ENCODE measurements at places on chromosomes 3 and 15. TPM values are rescaled to one million over a fixed set of nuclear protein-coding genes. Genes with fewer than 3 reads are reported as not detected.
A peak's percentile ranks its signal among the peaks of the same experiment; 100 is the strongest.

The TEX55 gene
- total RNA-seq: not detected

The VIPR1 gene
- total RNA-seq: 19.9 TPM

The LDHAL6B gene
- not detected for total RNA-seq

The HGD gene
- total RNA-seq: 0.55 TPM

The COL6A5 gene
- not detected for total RNA-seq

DNA sequence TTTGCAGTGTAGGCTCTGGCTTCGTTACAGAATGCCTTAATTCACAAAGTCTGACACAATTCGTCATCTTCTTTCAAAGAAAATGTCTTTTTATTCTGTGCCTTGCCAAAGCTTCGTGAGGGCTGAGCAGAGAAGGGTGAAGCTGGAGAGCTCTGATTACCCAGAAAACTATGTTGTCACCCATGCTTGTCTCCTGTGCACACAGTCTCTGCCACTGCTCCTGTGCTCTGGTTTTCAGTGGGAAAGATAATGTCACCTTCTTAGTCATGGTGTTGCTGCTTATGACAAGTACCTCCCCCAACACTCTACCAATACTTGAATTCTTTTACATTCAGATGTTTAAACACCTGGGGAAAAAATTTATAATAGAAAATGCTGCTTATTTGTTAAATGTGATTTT lies 509.2 kb upstream of the GRM7 start:
- DNase-seq: no peak
- no peaks in the 10 kb centered on the region for H3K36me3 ChIP-seq
- H3K27me3 ChIP-seq: no peaks in the 10 kb centered on the region
- no peak overlapping the region for H3K4me3 ChIP-seq
- no peak overlapping the region for H3K27ac ChIP-seq

DNA sequence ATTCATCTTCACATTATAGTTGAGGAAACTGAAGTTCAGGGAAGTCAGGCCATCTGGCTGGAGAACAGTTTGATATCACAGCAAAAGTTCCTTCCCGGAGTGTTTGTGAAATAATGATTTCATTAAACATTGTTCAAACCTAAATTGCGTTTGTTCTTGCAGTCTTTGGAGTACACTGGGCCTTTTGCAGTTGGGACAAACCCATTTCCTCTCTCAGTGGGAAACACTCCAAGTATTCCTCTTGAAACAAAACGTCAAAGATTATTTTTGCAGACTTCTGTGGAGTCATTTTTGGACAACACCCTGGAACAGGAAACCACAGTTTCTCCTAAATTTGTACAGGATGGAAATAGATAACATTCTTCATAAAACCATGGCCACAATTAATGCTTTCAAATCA lies 287.5 kb downstream of the PTPRG start:
- no peak overlapping the region for H3K4me3 ChIP-seq
- no peaks in the 10 kb centered on the region for H3K4me1 ChIP-seq
- no peaks in the 10 kb centered on the region for H3K27me3 ChIP-seq
- no peaks in the 10 kb centered on the region for H3K36me3 ChIP-seq
- no peak overlapping the region for H3K27ac ChIP-seq

- no peaks in the 10 kb centered on the region for H3K36me3 ChIP-seq
- no peak overlapping the region for H3K27ac ChIP-seq
- no peak for DNase-seq
- no peak overlapping the region for H3K4me3 ChIP-seq
Measured at GRCh38 chr15:88011533-88011932, 245.0 kb downstream of the NTRK3 start.

GRCh38 chr3:25441234-25441856 lies 13.3 kb downstream of the RARB start:
- no peaks in the 10 kb centered on the region for H3K27me3 ChIP-seq
- H3K4me1 ChIP-seq: no peaks in the 10 kb centered on the region
- H3K27ac ChIP-seq: no peak overlapping the region
- H3K4me3 ChIP-seq: no peak overlapping the region
- DNase-seq: peak; percentile 12

GRCh38 chr15:29244123-29244522 lies 25.5 kb downstream of the NSMCE3 start:
- no peak for DNase-seq
- H3K4me3 ChIP-seq: no peak overlapping the region
- H3K36me3 ChIP-seq: no peaks in the 10 kb centered on the region
- H3K27ac ChIP-seq: no peak overlapping the region

- H3K4me3 ChIP-seq: peak overlapping the region; percentile 92
- peaks cover 57% of the 10 kb centered on the region for H3K4me1 ChIP-seq
- peaks cover 14% of the 10 kb centered on the region for H3K36me3 ChIP-seq
- peak overlapping the region; percentile 93 for H3K27ac ChIP-seq
- peak; percentile 12 for DNase-seq
Measured at GRCh38 chr15:75203017-75203907, 1.6 kb downstream of the C15orf39 start.

DNA sequence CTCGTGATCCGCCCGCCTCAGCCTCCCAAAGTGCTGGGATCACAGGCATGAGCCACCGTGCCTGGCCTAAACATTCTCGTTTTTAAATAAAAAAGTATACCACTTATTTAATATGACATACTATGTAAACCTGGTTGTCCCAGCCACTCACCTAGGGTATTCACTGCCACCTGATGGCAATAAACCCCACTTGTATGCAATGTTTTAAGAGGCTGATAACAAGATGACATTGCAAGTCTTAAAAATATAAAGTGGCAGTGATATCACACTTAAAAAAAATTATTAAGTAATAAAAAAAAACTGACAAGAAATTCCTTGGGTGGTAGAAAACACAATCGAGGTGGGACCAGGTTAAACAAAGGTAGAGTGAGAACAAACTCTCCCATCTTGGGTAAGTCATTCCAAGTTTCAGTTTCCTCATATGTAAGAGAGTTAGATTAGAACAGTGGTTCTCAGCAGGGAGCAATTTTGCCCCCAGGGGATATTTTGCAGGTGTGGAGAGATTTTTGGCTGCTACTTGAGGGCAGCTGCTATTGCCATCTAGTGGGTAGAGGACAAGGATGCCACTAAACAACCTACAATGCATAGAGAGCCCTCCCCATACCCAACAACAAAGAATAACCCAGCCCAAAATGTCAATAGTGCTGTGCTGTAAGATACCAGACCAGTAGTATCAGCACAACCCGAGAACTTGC lies 14.5 kb downstream of the ARF4 start:
- H3K27ac ChIP-seq: no peak overlapping the region
- H3K4me1 ChIP-seq: peaks cover 6% of the 10 kb centered on the region
- no peaks in the 10 kb centered on the region for H3K27me3 ChIP-seq
- DNase-seq: peak; percentile 22
- peaks cover 36% of the 10 kb centered on the region for H3K36me3 ChIP-seq

- H3K4me3 ChIP-seq: no peak overlapping the region
- H3K27ac ChIP-seq: no peak overlapping the region
- no peak for DNase-seq
- H3K4me1 ChIP-seq: peaks cover 17% of the 10 kb centered on the region
- H3K27me3 ChIP-seq: no peaks in the 10 kb centered on the region
Measured at GRCh38 chr15:65177901-65178300, 7.2 kb downstream of the CLPX start.

DNA sequence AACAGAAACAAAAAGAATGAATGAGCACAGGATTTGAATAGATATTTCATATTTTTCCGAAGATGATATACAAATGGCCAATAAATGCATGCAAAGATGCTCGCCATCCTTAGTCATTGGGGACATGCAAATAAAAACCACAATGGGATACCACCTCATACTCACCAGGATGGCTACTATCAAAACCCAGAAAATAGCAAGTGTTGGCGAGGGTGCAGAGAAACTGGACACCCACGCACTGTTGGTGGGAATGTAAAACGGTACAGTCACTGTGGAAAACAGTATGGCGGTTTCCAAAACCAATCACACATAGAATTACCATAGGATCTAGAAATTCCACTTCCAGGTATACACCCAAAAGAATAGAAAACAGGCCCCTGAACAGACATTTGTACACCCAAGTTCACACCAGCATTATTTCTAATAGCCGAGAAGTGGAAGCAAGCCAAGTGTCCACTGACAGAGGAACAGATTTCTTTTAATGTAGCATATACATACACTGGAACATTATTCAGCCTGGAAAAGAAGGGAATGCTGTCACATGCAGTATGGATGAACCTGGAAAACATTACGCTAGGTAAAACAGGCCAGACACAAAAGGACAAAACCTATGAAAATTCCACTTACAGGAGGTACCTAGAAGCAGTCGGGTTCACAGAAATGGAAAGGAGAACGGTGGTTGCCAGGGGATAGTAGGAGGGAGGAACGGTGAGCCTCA lies 3.6 kb downstream of the RNF168 start:
- peaks cover 52% of the 10 kb centered on the region for H3K36me3 ChIP-seq
- peak overlapping the region; percentile 89 for H3K4me3 ChIP-seq
- no peaks in the 10 kb centered on the region for H3K27me3 ChIP-seq
- peaks cover 41% of the 10 kb centered on the region for H3K4me1 ChIP-seq

- peak; percentile 3 for DNase-seq
- no peaks in the 10 kb centered on the region for H3K36me3 ChIP-seq
- H3K27me3 ChIP-seq: peaks cover 4% of the 10 kb centered on the region
- H3K4me1 ChIP-seq: no peaks in the 10 kb centered on the region
- H3K27ac ChIP-seq: no peak overlapping the region
- H3K4me3 ChIP-seq: no peak overlapping the region
Measured at GRCh38 chr15:78208887-78209645, 25.3 kb downstream of the ACSBG1 start.

DNA sequence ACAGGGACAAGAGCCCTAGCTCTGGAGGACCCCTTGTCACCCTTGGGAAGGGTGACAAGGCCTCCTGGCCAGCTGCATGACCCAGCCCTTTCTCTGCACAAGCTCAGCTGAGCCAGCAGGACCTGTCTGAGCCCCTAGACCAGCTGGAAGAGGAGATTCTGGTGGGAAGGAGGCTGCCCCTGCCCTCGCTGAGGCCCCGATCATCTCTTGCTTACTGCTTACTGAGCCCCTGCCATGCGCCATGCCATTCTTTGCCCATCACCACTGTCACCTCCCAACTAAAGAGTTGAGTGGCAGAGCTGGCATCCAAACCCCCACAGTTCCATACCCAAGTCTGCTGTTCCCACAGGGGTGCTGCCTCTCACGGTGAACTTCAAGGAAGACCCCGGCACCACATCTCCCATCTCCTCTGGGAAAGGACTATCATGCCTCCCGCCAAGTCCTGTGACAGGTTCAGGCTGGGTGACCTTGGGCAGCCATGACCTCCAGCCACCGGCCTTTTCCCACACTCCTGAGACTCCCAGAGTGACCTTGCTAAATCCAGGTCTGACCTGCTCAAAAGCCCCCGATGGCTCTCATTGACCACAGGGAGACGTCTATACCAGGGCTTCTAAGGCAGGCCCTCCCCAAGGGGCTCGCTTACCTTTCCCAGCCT lies 34.0 kb downstream of the ACSBG1 start:
- H3K27me3 ChIP-seq: peaks cover 2% of the 10 kb centered on the region
- no peaks in the 10 kb centered on the region for H3K36me3 ChIP-seq
- no peak overlapping the region for H3K27ac ChIP-seq
- H3K4me1 ChIP-seq: no peaks in the 10 kb centered on the region
- H3K4me3 ChIP-seq: no peak overlapping the region

DNA sequence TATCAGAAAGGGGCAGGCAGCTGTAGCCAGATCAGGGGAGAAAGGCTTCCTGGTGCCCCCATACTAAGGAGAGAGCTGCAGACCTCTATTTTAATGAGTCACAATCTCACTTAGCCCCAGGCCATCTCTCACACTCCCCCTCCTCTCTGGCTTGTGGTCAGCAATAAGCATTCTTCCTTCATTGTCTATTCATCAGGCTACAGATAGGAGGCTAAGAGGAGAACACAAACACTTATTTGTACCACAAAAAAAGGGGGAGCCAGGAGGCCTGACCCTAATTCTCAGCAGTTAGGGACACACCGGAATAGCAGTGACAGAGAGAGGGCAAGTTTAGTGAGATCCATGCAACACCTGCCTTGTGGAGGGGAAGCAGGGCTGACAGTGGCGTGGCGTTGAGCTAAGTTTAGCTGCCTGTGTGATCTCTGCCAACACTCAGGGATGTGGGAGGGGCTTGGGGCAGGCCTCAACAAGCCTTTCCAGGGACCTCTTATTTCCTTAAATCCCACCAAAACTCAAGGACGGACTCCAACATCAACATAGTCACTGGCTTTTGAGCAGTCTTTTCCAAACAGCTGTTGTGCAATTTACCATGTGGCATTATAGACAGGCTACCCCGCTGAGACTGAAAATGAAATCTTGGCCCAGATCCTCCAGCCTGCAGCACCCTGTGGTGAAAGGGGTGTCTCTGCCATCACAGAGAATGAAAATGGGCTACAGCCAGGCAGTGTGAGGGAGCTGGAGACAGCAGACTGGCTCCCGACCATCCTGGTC lies 191.9 kb upstream of the TSC22D2 start:
- no peak for DNase-seq
- H3K4me1 ChIP-seq: peaks cover 1% of the 10 kb centered on the region
- H3K4me3 ChIP-seq: no peak overlapping the region

GRCh38 chr3:7209098-7209497 lies 348.2 kb downstream of the GRM7 start:
- no peak for DNase-seq
- no peak overlapping the region for H3K27ac ChIP-seq
- H3K27me3 ChIP-seq: no peaks in the 10 kb centered on the region
- no peaks in the 10 kb centered on the region for H3K4me1 ChIP-seq
- no peak overlapping the region for H3K4me3 ChIP-seq
- H3K36me3 ChIP-seq: no peaks in the 10 kb centered on the region

DNA sequence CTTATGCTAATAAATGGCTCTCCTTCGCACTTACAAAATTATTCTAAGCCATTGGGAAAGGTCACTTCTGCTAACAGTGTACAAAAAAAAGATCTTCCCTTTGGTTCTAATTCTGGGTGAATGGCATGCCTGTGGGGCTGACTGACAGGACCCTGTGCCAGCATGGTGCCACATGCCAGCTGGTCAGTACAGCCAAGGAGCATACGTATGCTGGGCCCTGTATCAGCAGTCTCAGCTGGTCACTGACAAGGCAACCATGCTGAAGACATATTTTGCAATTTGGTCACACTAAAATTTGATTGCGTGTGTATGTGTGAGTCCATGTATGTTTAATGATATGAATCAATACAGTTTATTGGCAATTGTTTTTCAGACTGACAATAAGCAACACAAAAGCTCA lies 246.1 kb downstream of the TBL1XR1 start:
- no peaks in the 10 kb centered on the region for H3K4me1 ChIP-seq
- H3K27ac ChIP-seq: no peak overlapping the region
- no peak overlapping the region for H3K4me3 ChIP-seq
- no peaks in the 10 kb centered on the region for H3K36me3 ChIP-seq
- DNase-seq: no peak

DNA sequence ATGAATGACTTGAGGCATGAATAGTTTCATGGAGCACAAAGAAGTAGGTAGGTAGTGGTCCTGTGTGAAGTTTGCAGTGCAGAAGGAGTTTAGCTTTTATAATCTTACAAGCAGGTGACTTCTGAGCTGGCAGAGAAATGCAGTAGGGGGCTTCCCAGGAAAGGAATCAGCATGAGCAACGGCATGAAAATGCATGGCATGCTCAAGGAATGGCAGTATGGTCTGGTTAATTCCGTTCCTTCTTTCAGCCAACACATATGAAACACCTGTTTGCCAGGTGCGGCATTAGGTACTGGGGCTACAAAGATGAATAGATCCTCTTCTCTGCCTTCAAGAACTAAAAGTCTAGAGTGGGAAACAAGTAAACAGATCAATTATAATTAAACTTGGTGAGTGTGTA lies 138.0 kb upstream of the BHLHE40 start:
- H3K27ac ChIP-seq: peak overlapping the region; percentile 83
- H3K27me3 ChIP-seq: no peaks in the 10 kb centered on the region
- DNase-seq: no peak
- no peak overlapping the region for H3K4me3 ChIP-seq
- H3K4me1 ChIP-seq: peaks cover 92% of the 10 kb centered on the region

GRCh38 chr3:160372780-160373179 lies 26.2 kb downstream of the IFT80 start:
- H3K36me3 ChIP-seq: peaks cover 33% of the 10 kb centered on the region
- no peaks in the 10 kb centered on the region for H3K27me3 ChIP-seq
- no peak overlapping the region for H3K4me3 ChIP-seq
- H3K4me1 ChIP-seq: peaks cover 15% of the 10 kb centered on the region

All from activated CD4-positive, alpha-beta T cell treated with anti-CD3 and anti-CD28 coated beads, Interleukin-2, amount 10 ng/mL, durations not matched to agents 7 days and 5 days (primary cell).